Stimulated activated CD4-positive, alpha-beta T cell treated with anti-CD3 and anti-CD28 coated beads, TNF-alpha, amount 100 ng/mL, for 1 hour (primary cell): ENCODE measurements at places on chromosomes 11 and 22.

DNA sequence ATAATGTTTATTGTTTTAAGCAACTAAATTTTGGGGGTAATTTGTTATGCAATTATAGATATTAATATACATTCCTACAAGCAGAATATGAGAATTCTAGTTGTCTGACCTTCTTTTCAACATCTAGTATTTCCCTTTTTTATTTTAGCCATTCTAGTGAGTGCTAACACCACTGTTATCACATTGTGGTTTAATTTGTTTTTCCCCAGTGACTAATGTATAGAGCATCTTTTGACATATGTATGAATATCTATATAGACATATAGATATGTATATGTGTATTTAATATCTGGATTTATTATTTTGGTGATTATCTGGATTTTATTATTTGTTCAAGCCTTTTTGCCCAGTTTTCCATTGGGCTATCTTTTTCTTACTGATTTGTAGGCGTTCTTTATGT lies 66.6 kb downstream of the STIM1 start:
- no peak for DNase-seq

DNA sequence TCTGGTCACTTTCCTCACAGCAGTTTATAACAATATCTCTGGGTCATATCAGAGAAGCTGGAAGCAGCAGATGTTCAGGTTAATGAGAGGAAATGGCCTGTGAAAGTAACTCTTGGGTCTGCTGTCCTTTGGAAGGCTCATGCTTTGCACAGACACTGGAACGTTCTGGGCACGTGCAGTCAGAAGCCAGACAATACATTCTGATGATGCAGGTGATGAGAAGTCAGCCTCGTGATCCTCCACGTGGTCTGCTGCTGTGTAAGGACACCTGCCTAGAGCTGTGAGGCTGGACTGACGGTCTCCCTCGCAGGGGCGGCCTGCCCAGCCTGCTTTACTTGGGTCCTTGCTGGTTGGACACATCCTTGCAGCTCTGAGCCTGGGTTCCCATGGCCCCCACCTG lies 18.8 kb upstream of the ADORA2A start:
- DNase-seq, result no peak

DNA sequence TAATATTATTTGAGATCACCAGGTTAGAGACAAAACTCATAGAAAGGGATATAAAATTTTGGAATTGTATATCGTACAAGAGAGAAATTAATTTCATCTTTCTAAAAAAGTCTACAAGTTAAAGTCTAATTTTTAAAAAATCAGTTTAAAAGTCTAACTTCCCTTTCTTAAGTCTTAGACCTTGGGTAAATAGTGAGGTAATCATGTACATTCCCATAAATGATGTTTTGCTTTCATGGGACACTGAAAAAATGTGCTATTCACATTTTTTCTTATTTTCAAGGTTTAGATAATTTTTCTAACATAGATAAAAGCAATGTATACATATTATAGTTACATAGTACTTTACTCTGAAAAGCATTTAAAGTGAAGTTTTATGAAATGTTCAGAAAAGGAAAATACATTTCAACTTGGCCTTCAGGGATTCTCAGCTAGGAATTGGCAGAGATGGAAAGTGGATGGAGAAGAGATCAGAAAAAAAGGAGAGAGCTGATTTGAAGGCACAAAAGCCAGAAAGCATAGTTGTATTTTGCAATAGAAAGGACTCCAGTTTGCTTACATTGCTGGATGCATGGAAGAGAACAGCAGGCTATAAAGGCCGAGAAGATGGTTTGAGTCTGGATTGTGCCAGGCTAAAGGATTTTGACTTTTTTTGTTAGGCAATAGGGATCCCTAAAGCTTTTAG lies 194.0 kb downstream of the CASP12 start:
- DNase-seq, result no peak

DNA sequence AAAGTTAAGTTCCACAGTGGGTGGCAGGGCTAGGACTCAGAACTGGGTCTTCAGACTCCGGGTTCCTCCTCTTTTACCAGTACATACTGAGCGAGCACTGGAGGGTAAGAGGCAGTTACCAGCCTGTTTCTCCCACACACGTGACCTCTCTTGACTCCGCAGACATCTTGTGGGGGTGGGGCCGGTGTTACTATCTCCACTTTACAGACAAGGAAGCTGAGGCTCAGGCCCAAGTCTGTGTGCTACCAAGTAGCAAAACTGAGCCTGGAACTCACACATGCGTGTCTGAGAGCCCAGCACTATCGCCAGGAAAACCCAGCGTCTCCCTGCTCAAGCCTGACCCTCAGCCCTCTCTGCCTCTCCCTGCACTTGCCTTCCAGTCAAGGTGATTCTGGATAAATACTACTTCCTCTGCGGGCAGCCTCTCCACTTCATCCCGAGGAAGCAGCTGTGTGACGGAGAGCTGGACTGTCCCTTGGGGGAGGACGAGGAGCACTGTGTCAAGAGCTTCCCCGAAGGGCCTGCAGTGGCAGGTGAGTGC lies 16.0 kb upstream of the SMIM35 start:
- DNase-seq, result no peak

GRCh38 chr11:33634291-33634834 lies 66.3 kb downstream of the C11orf91 start:
- DNase-seq, result no peak
